Upper lobe of right lung (tissue), 1 donor: ENCODE measurements at places on chromosomes 6 and 20. TPM values are rescaled to one million over a fixed set of nuclear protein-coding genes. Genes with fewer than 3 reads are reported as not detected.

GRCh38 chr6:45759472-45759810, 256.2 kb downstream of the CLIC5 start:
- no peak for DNase-seq

DNA sequence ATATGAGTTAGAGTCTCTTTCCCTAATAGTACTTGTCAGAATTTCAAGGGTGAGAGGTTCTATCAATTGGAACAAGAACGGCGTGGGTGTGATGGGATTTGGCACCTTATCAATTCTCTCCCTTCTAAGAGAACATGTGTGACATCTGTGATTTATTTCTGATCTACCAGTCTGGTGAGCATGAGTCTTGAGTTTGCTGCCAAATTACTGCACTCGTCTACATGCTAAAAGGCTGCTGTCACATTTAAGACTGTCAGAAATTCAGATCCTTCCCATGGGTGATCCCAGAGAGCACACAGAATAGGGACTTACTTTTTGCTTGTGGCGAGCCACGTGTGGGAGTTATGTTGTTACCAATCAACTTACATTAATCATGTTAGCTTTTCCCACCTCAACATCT, 370.2 kb upstream of the SASH1 start:
- DNase-seq: no peak

- no peak for DNase-seq
Measured at GRCh38 chr20:478010-478948, 15.9 kb upstream of the TBC1D20 start.

The FAM184A gene
- total RNA-seq: 15.4 TPM

DNA sequence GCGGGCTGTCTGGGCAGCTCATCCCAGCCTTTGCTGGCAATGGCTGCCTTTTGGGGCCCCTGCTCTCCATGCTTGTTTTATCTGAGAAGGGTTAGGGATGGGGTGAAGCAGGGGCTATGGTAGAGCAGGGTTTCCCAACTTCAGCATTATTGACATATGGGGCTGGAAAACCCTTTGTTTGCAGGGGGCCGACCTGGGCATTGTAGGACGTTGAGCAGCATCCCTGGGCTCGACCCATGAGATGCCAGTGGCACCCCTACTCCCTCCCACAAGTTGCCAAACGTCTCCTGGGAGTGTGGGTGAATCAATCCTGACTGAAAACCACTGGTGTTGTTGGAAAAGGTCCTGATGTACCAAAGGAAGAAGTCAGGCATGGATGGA, 56.9 kb downstream of the KCNK5 start:
- DNase-seq: no peak

- no peak for DNase-seq
Measured at GRCh38 chr20:60792941-60793340, 459.1 kb upstream of the CDH4 start.

DNA sequence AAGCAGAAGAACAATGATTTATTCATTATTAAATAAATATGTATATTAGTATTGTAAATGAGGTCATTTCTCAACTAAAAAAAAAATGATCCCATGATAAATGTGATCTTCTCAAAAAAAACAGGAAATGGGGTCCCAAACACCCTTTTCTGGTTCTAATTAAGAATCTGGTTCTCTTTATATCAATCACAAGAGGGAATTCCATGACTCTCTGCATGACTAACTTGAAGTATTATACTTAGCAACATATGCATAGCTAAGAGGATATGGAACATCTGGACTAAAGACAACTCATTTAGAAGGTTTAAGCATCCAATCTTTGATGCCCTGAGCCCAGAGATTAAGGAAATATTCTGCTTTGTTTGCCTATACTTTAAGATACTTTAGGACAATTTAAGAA, 89.7 kb upstream of the EMILIN3 start:
- DNase-seq: no peak

The TENT5A gene
- 17.2 TPM for total RNA-seq

DNA sequence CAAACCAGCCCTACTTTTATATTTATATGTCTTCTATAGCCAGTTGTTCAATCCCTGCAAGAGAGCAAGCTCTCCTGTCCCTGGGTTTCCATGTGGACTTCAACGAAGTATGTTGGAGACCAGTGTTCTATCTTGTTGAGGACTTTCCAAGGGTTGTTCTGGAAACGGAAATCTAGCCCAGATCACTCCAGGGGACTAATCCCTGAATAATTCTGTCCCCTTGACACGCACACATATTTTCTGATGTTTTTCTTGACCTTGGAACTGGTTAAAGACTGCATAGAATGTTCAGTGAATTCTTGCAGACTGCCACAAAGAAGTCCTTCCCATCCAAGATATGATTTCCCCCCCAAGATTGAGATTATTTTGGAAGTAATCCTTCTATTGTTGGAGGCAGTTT, 9.5 kb upstream of the MYLK2 start:
- no peak for DNase-seq

GRCh38 chr6:30775104-30775503, 30.8 kb upstream of the IER3 start:
- no peak for DNase-seq

The CTCFL gene
- total RNA-seq: not detected

The NEURL2 gene
- total RNA-seq: 2.8 TPM

The SIRPD gene
- 0.78 TPM for total RNA-seq

DNA sequence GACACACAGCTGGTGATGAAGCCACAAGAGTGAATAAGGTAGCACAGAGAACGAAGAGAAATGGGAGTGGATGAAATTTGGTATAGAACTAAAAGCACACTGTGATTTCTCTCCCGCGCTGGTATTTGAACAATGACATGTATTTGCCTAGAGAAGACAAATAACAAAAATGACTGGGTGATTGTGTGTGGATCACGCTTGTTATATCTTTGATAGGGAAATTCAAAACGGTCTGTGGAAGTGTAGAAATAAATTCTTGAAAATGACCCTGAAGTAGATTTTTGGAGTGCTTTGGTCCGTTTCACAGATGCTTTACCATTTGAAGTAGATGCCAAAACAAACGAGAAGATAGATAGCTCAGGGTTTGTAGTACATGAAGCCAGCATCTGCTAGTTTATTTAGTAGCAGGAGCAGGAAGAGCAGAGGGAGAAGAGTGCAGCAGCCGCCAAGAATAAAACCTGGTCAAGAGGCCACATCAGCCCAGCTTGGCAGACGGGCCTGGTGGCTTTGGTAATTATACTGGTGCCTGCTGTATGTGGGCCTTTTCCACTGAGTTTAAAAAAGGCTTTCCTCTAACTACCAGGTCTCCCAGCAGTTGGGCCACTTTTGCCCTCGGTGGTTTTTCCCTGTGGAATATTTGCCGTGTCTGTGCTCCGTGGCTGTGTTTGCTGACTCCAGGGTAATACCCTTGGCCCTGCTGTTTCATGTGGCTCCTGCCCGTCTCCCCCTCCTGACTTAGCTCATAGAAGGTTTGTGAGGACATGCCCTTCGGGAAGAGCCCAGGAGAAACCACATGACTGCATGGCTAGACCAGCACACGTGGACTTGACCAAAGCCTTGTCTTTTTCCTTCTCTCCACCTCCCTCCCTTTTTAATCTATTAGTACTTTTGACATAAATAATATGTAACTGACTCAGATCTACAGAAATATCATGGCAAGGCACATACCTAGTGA, 294.0 kb downstream of the SOX4 start:
- no peak for DNase-seq

GRCh38 chr20:36074983-36075382, 79.6 kb upstream of the EPB41L1 start:
- DNase-seq: no peak

DNA sequence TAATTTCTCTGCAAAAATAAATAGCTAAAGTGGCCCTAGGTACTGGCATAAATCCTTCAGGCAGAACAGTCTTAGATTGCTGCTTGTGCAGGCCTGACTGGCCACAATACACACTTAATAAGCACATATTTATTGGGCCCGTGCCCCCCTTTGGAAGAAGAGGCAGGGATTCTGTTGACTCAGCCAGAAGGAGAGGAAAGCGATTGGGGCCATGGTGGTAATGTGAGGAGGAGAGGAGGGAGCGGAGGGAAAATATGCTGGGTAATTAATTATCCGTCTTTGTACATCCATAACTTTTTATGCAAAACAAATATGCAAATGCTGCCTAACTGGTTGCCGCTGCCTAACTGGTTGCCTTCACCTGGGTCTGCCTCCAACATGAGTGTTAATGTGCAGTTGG, 36.2 kb downstream of the CD40 start:
- DNase-seq: no peak

- DNase-seq: no peak
Measured at GRCh38 chr6:41226752-41227151, 1.4 kb upstream of the TREML4 start.

DNA sequence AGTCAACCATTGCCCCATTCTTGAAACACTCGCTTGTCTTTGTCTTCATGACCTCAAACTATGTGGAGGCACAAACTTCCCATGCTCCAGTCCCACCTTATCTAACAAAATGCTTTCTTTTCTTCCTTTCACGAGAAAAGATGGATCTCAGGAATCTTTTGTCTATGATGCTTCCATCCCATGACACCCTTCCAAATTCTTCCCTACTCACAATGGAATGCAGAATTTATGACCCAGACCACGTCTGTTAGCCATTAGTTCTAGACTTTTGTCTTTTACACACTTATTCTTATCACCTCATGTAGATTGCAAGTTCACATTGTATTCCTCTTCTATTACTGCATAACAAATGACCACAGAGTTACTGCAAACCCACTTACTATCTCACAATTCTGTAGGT, 24.2 kb upstream of the LAMP5 start:
- no peak for DNase-seq

DNA sequence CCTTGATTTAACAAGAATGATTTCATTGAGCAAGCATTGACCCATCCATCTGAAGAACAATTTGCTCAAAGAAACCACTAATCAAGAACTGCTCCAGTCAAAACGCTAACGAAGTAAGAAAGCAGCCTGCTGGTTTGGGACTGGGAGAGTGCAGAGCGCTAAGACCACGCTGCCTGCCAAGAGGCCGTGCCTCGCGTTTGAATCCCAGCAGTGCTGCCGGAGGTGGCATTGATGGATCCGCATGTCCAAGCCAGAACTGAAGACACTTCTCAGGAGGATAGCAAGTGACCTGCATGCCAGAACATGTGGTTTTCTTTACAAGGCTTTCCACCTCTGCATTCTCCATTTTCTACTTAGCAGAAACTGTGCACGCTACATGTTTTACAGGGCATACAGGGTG, 105.2 kb upstream of the FOXC1 start:
- no peak for DNase-seq

DNA sequence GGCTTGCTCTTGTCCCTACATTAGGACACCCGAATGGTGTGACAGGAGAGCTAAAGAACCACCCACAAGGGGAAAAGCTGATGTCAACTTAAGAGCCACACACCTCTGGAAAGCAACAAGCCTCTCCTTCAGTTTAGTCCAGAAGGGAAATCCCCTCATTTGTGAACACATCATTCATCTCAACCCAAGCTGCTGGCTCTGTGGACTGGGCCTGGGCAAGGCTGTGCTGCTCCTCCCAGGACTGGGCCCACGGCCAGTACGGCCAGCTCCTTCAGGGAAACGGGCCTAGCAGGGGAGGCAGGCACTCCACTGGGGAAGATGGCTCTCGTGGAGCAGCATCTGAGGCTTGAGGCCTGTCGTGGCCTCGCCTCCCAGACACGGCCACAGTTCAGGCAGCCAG, 12.8 kb upstream of the SLC4A11 start:
- DNase-seq: no peak

The CYP24A1 gene
- total RNA-seq: 0.17 TPM

DNA sequence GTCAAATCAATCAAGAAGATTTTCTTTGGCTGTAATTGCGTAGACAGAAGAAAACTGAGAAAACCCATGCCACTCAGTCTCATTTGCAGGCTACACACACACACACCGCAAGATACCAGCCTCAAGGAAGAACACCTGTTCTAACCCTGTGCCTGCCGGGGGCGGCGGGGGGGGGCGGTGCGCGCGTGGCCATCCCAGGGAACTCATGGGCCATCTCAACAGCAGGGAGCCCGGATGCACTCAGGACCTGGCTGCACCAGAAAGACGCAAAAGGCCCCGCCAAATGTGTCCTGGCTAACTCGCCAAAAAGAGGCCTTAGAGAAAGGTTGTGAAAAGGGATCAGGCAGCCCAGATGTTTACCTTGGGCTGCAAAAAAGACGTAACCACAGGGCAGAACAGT, 2.1 kb downstream of the B3GAT2 start:
- no peak for DNase-seq

DNA sequence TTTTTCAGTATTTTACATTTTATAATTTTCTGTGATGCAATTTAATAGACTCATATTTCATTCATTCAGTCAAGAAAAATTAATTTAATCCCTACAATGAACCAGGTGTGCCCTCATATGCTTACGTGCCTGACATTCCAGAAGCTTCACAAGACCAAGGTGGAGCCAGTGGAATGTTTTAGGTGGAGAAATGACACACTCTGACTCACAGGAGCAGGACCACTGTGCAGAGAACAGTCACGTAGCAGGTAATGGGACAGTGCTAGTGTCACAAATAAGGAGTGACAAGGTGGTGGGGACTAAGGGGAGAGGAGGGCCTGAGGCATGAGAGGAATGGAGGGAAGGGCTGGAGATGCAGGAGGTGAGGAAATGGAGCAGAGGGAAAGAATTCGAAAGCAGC, 37.0 kb upstream of the HLA-G start:
- no peak for DNase-seq

The SH3BGRL2 gene
- 33.9 TPM for total RNA-seq

- DNase-seq: no peak
Measured at GRCh38 chr6:147287869-147288271, 83.7 kb downstream of the STXBP5 start.

The WRNIP1 gene
- total RNA-seq: 42.9 TPM

GRCh38 chr20:20519269-20519668, 151.4 kb downstream of the INSM1 start:
- no peak for DNase-seq

GRCh38 chr6:140921366-140922226, 1211.1 kb upstream of the GJE1 start:
- no peak for DNase-seq

The SLC17A2 gene
- not detected for total RNA-seq

DNA sequence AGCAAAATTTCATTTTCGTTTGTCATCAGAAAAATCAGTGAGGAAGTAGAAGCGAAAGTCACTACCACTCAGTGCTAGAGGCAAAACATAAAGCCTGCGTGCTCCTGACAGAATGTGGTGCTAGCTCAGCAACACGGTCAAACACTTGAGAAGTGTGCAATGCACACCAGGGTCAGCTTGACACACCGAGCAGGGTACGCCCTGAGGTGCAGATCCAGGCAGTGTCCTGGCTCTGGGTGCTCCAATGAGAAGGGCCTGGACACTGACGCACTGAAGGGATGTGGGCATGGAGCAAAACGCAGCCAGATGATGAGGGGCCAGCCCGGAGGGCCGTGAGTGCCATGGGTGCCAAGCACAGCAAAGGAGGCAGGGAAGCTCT, 5.9 kb downstream of the RNASET2 start:
- no peak for DNase-seq

DNA sequence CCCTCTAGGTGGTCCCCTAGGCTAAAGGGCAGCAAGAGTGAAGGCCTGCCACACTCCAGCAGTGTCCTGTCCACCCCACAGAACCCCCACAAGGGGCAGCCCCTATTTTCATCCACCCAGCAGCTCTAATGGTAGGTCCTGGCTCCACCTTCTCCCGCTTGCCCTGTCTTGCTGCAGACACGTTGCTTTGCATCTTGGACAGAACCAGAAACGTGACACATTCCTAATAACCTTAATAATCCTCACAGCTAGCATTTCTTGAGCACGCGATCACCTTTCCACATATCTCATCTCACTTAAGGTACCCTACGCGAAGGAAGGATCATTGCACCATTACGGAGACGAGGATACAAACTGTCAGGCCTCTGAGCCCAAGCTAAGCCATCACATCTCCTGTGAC, 11.7 kb upstream of the SLC22A23 start:
- no peak for DNase-seq

- no peak for DNase-seq
Measured at GRCh38 chr6:137968455-137968804, 101.4 kb downstream of the TNFAIP3 start.

GRCh38 chr6:159197251-159197650, 28.1 kb downstream of the FNDC1 start:
- DNase-seq: no peak
